Stimulated activated naive CD4-positive, alpha-beta T cell treated with Interleukin-2 at 50 U/mL for 16 hours (primary cell): ENCODE measurements at places on chromosomes 12 and 14.

- DNase-seq = no peak
Observed at GRCh38 chr12:54661048-54661447, 12.9 kb upstream of the DCD start.

DNA sequence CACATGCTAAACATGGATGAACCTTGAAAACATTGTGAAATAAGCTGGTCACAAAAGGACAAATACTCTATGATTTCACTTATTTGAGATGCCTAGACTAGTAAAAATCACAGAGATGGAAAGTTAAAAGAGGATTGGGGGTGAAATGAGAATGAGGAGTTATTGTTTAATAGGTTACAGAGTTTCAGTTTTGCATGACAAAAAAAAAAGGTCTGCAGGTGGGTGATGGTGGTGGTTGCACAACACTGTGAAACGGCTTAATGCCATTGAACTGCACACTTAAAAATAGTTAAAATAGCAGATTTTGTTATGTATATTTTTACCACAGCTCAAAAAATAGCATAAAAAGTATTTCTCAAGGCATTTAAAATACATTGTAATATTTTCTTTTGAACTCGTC, 151.9 kb upstream of the NRXN3 start:
- no peak for DNase-seq

- no peak for DNase-seq
Observed at GRCh38 chr12:82015623-82016347, 256.6 kb upstream of the PPFIA2 start.

GRCh38 chr14:87002776-87003175, 990.2 kb downstream of the GALC start:
- DNase-seq = no peak

DNA sequence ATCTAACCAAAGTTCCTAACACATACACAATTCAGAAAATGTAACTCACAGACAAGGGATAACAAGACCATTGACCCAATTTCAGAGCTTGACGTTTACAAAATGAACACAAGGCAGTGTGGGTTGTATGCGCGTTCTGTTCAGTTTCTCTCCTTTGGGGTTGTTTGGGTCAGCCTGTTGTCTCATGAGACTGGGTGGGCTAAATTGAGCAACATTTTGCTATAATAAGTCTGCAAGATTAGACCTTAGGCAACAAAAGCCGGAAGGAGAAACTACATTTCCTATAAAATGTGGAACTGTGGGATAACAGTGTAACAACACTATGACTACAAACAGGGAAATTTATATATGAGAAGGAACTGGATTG, 18.8 kb upstream of the LTA4H start:
- DNase-seq = no peak

- no peak for DNase-seq
Observed at GRCh38 chr12:2682296-2683251, 112.2 kb upstream of the FKBP4 start.

GRCh38 chr12:68114606-68115005, 44.9 kb downstream of the IFNG start:
- DNase-seq = no peak

DNA sequence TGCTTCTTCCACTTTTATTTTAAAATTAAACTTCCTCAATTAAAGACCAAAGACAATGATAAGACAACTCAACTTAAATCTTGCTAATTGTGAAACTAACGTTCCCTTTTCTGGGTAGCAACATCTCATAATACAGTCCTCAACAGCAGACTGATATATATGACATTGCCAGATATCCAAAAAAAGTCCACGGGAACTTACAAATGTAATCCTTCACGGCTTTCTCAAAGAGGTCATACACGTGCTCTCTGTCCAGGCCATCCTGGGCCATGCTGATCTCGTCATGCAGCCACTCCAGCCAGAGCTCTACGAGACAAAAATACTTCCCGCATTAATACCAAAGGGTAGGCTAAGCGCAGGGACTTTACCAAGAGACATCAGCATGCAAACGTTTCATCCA, 13.3 kb downstream of the SART3 start:
- no peak for DNase-seq

DNA sequence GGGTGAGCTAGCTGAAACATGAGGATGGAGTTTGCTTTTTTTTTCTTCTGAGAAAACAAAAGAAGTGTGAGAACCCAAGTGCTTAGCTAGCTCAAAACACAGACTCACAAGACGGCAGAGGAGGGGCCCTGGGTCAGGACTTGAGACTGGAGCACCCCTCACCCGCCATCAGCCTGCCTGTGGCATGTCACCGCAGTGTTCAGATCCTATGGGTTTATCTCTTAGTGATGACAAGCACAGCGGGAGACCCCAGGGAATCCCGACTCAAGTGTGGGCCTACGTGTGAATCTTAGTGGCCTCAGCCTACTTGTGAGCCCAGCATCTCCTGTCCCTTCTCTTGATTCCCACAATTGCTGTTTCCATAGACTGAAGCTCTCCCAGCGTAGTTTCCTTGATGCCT, 22.9 kb downstream of the DYRK4 start:
- DNase-seq = no peak

- no peak for DNase-seq
Observed at GRCh38 chr12:102302553-102302952, 104.9 kb upstream of the PMCH start.

DNA sequence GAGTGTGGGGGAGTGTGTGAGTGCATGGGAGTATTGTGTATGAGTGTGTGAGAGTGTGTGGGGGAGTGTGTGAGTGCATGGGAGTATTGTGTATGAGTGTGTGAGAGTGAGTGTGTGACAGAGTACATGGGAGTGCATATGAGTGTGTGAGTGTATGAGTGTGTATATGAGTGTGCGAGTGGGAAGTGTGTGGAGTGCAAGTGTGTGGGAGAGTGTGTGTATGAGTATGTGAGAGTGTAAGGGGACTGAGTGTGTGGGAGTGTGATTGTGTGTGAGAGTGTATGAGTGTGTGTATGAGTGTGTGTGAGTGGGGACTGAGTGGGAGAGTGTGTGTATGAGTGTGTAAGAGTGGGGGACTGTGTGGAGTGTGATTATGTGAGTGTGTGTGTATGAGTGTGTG, 40.7 kb downstream of the PRIMA1 start:
- DNase-seq = no peak

GRCh38 chr12:114254998-114255397, 150.9 kb downstream of the TBX5 start:
- DNase-seq = no peak

- no peak for DNase-seq
Observed at GRCh38 chr14:95220663-95221231, 63.4 kb upstream of the DICER1 start.

DNA sequence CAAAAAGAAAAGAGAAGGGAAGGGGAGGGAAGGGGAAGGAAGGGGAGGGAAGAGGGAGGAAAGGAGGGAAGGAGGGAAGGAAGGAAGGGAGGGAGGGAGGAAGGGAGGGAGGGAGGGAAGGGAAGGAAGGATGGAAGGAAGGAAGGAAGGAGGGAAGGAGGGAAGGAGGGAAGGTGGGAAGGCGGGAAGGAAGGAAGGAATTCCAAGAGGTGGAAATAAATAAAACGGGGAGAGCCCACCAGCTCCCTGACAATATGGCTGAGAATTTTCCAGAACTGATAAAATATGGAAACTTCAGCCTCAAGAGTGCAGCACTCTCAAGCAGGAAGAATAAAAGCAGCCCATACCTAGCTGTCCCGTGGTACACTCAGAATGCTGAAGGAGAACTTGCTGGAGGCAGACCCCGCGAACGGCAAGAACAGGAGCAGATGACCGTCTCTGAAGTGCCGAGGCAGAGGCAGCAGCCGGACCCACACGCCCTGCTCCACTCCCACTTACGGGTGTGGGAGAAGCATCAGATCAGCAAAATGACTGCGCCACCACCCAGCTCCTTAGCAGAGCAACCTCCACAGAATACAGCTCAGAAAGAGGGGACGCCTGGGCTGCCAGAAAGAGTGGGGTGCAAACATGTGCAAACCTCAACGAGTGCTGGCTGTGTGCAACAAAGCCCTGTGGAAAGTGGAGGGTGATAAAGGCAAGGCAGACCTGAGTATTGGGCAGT, 34.1 kb upstream of the INF2 start:
- no peak for DNase-seq

DNA sequence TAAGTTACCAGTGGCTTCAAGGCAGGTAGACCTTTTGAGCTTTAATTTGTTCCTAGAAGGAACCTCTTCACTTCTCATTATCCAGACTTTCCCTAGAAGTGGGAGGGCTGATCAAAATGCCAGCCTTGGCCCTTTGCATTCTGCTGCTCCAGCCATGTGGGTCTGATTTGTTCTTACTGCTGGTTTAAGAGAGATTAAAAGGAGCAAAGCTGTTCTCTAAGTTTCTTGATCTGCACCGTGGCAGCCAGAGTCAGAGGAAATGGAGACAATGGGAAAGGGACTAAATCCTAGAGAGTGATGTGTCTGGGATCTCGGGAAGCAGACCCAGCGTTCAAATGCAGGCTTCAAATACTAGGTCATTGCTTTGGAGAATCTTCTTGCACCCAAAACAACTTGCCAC, 759.7 kb downstream of the DIO2 start:
- no peak for DNase-seq
